Activated CD4-positive, alpha-beta T cell treated with anti-CD3 and anti-CD28 coated beads for 36 hours (primary cell): ENCODE measurements at places on chromosomes 2 and 18.
A peak's percentile ranks its signal among the peaks of the same experiment; 100 is the strongest.

GRCh38 chr18:49866680-49867079 is 53.3 kb upstream of the ACAA2 start:
- no peak for DNase-seq

DNA sequence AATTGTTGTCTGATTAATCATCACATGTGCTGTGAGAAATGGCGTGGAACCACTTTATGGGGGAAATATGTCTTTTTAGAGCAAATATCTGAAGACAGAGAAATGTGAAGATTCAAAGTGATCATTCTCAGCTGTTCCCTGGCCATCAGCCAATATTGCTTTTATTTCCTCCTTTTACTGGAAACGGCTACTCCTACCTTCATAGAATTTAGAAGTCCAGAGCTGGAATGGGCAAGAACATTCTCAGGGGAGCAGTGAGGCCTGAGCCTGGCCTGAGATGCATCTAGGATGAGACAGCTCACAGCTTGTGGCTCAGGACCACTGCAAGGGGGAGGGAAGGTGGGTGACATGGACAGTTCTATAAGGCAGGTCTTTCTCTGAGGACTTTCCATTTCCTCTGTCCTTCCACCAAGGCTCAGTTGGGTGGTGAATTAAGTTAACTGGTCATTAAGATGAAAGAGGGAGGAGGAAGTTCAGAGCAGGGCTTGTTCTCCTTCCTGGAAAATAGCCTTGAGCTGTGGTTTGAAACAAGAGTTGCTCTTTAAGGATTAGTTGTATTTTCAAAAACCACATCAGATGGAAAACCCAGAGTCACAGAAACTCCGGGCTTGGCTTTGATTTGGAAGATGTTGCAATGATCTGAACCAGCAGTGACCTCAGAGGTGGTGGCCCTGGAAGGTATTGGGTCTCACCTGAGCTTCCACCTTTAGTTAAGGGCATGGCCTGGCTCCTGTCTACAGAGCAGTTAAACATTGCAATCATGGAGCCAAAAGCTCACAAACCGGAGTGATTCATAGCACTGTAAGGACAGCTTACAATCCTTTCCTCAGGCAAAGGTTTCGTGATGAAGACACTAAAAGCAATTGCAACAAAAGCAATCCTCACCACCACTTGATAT is 144.3 kb downstream of the VAPA start:
- DNase-seq = no peak

DNA sequence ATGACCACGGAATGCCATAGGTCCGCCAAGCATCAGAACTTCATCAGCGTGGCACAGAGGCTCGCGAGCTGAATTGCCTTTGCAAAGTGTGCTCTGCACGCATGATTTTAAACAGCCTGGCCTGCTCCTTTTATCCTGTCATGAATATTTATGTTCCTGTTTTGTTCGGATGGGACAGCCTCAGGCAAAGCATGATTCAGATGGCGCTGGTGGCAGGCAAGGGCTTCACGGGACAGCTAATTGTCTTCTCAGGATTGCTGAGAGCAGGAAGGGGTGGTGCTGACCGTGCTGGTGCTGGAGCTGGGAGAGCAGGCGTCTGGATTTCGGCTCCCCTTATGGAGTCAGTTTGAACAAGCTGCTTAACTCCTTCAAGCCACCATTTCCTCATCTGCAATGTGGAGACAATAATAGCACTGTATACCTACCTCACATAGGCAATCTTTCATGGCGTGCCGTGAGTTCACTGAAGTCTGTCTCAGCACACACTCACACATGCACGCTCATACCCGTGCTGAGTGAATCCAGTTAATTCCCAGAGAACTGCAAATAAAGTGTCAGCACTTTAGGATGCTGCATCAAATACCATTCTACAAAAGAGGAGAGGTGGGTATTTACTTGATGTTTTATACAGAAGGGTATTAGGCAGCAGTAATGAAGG is 79.7 kb upstream of the APCDD1 start:
- no peak for DNase-seq

DNA sequence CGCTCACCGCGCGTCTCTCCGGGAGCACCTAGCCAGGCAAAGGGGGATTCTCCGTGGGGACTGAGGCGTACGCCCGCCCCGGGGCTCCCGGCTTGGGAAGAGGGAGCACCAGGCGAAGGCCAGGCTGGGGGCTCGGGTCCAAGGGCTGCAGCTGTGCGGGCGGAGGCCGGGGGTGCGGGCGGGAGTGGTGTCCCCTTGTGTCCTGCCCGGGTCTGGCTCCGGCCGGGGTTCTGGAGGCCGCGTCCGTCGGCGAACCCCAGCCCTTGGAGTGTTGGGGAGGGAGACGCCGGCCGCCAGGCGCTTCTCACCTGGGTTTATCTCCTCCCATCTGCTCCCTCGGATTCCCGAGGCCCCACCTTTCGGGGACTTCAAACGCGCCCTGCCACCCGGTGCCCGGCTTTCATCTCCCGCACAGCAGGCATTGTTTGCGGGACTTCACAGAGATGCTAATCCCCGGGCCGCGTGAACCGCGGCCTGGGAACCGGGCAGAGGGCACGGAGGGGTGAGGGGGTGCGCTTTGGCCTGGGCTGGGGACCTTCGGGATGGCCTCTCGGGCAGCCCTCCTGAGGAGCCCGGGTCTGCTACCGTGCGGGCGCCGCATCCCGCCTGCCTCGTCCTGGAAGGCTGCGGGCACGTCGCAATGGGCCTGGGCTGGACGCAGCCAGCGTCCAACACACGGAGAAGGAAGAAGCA is 5.0 kb upstream of the GBX2 start:
- DNase-seq = no peak

GRCh38 chr2:207254591-207255464 is 89.1 kb upstream of the KLF7 start:
- no peak for DNase-seq

DNA sequence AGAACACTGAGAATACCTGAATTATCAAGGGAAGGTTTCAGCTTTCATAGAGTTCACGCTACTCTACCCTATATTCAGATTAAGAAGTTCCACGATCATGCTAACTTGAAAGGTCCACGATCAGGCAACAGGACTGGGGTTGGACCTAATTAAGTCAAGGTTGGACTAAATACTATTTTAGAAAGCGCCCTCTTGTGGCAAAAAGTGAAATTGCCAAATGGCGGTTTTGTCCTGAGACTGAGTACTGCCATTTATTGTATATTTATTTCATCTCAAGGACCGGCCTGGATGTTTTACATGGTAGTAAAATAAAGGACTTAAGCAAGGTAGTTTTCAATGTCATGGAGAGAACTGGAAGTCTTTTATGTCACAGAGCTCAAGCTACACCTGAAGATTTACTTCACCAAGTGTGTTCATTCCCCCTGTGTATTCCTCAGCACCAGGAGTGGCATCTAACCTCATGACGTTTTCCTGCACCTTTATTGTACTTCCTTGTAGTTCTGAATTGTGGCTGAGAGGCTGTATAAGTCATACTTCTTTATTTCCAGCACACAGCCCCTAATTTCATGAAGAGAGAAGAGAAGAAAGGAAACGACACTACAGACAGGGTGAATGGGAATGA is 56.8 kb downstream of the SRD5A2 start:
- DNase-seq = peak; percentile 71

GRCh38 chr2:207236156-207236935 is 70.6 kb upstream of the KLF7 start:
- DNase-seq = no peak

GRCh38 chr2:206855585-206856433 is 83.5 kb upstream of the CPO start:
- DNase-seq = no peak

GRCh38 chr18:27711382-27711781 is 465.5 kb downstream of the CDH2 start:
- DNase-seq = no peak

DNA sequence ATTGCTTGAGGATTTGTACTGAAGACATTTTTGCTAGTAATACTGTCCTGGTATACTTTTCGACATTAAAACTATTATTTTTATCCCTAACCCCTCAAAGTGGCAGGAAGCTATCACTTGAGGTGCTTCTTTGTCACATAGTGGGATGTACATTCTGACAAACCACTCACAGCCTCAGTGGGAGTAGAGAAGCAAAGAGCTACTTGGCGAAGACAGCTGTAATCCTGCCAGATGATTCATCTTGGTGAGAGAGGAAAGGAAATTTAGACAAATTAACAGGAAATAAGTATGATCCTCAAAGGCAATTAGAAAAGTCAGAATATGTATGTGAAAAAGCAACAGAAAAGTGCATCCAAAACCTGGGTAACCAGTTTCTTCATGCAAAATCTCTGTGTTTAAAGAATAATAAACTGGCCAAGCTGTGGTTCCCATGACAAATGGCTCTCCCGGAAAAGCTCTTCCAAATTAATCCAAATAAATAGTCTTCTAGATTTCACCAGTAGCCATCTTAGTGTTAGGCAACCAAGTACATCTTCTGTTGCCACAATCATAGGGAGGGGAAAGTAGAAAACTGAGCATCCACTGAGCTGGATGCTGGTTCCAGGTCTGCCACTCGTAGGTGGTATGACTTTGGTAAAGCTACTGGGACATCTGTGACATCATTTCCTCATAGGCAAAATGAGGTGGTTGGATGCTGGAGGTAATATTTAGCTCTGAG is 308.0 kb upstream of the LYPD1 start:
- DNase-seq = no peak

DNA sequence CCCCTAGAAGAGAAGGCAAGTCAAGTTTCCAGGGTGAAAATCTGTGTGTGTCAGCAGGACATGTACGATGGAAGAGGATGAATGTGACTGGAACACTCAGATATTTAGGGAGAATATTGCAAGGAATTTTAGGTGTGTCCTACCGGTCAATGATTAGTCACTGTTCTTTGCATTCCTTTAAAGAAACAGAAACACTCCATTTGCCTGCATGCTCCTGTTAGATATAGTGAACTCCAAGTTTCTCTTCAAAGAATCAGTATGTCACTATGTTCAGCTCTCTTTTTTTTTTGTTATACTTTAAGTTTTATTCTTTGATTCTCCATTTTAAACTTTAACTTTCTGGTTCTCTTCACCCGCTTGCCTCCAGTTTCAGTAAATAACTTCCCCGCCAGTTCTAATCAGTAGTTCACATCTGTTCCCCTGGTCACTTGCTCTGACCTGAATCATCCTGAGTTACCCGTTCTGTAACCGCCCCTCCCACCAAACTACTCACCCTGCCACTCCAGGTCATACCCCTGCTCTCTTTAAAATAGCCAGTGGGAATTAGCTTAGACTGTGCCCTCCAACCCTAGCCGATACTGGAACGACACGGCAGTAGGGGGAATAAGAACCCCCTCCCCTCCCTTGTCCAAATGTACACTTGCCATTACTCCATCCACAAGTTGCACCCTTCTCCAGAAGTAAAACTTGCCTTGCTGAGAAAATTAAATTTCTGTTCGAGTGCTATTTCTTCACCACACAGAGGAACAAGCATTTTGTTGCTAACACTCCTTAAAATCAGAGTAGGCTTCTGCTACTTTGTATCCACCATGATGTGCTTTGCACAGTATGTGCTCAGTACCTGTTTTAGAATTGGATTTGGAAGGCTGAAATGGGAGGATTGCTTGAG is 268.4 kb downstream of the METTL4 start:
- DNase-seq = no peak

GRCh38 chr2:159712929-159713420 is 669 bp downstream of the MARCHF7 start:
- DNase-seq = no peak

- peak; percentile 57 for DNase-seq
Observed at GRCh38 chr18:49819823-49820671, 6.7 kb upstream of the ACAA2 start.

DNA sequence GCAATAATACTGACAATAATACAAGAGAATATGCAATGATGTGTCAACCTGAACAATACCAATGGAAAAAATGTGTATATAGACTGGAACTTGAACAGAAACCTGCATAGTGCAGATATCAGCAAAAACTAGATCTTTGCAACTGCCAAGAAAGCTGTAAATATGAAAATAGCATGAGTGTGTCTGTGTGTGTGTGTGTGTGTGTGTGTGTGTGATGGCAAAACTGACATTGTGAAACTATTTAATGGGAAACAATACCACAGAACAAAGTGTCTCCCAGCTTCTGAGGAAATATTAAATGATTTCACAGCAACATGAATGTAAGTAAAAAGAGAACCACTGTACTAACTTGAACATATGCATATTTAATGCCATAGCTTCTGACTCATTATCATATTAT is 558.2 kb upstream of the LINC00305 start:
- DNase-seq = no peak

GRCh38 chr2:226977775-226978190 is 141.9 kb downstream of the RHBDD1 start:
- no peak for DNase-seq

DNA sequence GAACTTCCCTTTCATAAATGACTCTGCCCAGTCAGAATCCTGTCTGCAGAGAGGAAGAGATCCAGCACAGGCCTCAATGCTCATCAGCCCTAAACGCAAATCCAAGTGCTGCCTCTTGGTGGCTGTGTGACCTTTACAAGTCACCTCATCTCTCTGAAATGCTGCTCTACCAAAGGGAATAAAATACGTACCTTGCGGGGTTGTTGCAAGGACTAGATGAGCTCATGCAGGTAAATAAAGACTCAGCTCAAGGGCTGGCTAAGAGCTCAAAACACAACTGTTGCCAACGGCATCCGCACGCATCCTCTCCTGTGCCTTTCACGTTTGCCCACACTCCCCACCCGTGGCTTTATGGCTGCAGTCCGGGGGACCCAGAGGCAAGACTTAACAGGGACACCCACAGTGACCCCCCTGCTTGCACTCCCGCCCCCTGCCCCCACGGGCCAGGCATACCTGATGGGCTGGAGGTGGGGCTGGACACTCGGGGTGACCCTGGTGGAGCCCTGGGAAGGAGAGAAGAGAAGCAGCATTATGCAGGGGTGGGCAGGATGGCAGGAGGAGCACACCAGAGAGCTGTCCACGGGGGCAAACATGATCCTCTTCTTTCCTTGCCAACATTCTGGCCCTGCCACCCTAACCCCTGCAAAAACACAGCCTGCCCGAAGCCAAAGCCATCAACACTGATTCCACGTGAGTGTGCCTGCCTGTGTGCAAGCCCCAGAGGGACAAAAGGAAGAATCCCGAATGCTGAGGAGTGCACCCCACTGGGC is 102.6 kb downstream of the TNS1 start:
- DNase-seq = no peak

DNA sequence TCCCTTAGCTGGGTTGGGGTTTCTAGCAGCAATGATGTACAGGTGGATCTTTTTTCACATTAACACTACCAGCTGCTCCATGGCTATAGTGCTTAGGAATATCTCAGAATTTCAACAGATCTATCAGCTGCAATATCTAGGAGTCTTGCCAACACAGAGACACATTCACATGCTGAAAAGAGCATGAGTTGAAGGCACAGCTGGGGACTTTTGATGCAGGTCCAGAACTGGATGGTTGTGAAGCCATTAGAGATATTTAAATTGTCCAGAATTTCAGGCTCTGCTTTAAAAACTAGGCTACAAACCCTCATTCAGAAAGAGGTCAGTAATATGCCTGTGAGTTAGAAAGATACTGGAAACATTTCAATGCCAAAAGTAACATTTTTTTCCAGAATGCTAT is 122.2 kb upstream of the CCDC195 start:
- DNase-seq = no peak

DNA sequence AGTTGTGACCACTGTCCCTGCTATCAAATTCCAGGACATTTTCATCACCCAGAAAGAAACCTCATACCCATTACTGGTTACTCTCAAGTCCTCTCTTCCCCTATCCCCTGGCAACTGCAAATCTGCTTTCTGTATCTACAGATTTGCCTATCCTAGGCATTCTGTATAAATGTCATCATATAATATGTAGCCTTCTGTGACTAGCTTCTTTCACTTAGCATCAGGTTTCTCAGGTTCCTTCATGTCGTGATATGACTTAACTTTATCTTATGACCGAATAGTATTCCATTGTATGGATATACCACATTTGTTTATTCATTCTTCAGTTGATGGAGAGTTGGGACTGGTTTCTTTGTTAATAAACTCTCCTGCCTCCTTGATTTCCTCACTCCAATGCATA is 60.5 kb downstream of the PMAIP1 start:
- DNase-seq = no peak
